ENCODE measurements at places on chromosomes 11 and 22.

GRCh38 chr11:36822829-36823228 lies 224.8 kb upstream of the RAG2 start:
- DNase-seq = no peak

GRCh38 chr11:97574976-97575665 lies 1185.3 kb downstream of the JRKL start:
- DNase-seq = no peak

DNA sequence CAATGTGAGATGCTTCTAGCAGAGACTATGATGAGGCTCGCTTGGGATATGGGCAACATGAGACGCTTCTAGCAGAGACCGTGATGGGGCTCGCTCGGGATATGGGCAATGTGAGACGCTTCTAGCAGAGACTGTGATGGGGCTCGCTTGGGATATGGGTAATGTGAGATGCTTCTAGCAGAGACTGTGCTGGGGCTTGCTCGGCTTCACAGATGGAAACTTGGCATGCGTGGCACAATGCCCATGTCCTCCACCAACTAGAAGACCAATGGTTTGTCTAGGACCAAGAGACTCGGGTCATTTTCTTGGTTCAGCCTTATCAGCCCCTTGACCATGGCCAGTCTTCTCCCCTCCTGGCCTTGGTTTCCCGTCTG lies 7.1 kb downstream of the MYEOV start:
- no peak for DNase-seq

- no peak for DNase-seq
Observed at GRCh38 chr11:100445231-100445735, 241.8 kb upstream of the ARHGAP42 start.

GRCh38 chr11:11584530-11584810 lies 37.3 kb downstream of the GALNT18 start:
- DNase-seq = peak; percentile 87

GRCh38 chr11:34604911-34605310 lies 16.0 kb upstream of the EHF start:
- DNase-seq = no peak

DNA sequence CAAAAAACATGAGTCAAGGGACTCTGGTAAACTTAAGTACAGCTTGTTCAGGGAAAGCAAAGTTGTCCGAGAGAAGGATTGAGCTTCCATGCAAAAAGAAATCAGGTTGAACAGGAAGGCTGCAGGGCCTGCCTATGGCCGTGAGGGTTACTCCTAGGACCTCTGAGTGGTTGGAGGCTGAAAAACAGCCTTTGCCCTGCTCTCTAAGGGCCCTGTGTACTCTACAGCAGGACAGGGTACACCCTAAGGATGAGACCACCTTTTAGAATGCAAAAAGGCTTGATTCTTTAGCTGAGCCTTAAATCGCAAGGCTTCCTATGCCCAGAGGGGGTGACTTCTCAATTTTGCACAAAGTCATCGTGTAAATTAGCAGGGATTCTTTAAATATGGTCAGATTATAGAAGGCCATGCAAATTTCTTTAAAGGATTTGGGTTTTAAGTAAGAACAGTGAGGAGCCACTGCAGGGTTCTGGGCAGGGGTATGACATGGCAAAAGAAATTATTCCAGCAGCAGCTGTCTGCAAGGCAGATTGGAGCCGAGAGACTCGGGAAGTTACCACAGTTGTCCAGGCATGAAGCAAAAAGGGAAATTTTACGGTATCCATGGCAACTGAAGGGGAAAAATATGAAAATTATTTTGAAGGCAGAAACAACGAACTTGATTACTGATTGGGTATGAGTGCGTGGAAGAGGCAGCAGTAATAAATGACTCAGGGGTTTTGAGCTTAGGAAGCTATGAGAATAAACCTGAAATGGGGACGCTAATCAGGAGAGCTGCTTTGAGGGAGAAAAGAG lies 91.8 kb downstream of the FAM76B start:
- DNase-seq = no peak

- DNase-seq = no peak
Observed at GRCh38 chr11:134155946-134156865, 67.6 kb downstream of the NCAPD3 start.

GRCh38 chr11:113626736-113627135 lies 79.4 kb downstream of the TMPRSS5 start:
- no peak for DNase-seq

- DNase-seq = no peak
Observed at GRCh38 chr11:73878771-73879170, 2.0 kb downstream of the PAAF1 start.

DNA sequence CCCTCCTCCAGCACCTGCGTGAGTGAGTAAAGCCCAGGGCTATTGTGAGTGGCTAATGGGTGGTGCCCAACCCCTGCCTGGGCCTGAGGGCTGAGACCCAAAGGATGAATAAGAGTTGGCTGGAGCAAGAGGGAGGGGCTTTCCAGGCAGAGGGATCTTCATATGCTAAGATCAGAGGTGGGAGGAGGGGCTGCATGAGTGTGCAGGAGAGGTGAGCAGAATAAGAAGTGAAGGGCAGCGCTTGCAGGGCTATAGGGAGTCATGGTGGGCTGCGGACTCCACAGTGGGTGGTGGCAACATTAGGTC lies 3.9 kb downstream of the EMID1 start:
- DNase-seq = no peak

DNA sequence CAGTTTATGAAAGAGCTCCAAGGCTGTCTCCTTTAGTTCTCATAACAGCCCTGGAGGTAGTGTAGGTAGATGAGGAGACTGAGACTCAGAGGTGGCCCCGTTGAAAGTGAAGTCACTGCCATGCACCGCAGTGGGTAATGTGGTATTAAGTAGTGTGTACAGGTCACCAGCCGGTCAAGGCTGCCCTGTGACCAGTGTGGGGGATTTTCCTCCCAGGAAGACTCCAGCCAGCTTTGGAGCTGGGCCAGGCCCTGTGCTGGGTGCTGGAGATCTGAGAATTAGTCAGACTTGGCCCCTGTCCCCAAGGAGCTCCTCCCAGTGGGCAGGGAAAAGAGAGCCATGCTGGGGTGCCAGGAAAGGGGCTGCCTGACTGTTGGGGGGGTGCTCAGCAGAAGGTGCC lies 5.3 kb downstream of the OMP start:
- DNase-seq = peak; percentile 52

DNA sequence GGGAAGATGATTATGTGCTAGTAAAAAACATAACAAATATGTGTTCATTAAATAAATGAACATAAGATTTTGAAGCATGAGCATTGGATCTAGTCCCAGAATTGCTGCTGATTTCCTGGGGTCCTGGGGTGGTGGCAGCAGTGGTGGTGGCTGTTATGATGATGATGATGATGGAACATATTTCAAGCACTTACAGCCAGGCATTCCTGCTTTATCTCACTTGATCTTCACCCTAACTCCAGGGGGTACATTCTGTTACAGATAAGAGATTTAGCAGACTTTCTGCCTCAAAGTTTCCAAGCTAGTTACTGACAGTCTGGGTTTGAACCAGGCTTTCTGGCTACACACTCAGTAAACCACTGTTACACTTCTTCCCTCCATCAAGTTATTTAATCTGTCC lies 5.2 kb downstream of the TRAPPC4 start:
- DNase-seq = no peak

DNA sequence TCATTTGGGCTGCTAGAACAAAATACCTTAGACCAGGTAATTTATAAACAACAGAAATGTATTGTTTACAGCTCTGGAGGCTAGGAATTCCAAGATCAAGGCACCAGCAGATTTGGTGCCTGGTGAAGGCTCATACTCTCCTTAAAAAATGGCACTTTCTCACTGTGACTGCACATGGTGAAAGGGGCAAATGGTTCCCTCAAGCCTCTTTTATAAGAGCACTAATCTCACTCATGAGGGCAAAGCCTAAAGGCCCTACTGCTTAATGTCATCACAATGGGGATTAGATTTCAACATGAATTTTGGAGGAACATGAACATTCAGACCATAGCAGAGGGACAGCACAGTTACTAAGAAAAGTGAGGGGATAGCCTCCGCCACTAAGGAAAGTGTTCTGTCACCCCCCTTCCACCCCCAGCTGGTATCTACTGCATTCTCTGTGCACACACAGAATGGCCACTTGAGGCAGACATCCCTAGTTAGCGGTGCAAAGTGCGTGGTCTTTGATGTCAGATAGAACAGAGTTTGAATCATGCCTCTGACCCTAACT lies 47.2 kb upstream of the CEP295 start:
- DNase-seq = no peak

DNA sequence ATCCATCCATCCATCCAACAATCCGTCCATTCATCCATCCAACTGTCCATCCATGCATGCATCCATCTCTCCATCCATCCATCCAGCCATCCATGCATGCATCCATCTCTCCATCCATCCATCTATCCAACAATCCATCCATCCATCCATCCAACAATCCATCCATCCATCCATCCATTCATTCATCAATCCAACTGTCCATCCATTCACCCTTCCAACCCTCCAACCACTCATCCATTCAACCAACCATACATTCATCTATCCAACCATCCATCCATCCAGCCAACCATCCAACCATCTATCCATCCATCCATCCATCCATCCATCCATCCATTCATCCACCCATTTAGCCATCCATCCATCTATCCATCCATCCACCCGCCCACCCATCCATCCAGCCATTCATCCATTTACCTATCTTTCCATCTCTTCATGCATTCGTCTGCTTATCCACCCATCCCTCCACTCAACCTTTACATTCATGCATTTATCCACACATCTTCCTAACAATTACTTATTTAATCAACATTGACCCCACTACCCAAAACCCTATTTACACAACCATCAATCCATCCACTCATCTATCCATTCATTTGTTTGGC lies 12.6 kb downstream of the CACNA1I start:
- DNase-seq = no peak

DNA sequence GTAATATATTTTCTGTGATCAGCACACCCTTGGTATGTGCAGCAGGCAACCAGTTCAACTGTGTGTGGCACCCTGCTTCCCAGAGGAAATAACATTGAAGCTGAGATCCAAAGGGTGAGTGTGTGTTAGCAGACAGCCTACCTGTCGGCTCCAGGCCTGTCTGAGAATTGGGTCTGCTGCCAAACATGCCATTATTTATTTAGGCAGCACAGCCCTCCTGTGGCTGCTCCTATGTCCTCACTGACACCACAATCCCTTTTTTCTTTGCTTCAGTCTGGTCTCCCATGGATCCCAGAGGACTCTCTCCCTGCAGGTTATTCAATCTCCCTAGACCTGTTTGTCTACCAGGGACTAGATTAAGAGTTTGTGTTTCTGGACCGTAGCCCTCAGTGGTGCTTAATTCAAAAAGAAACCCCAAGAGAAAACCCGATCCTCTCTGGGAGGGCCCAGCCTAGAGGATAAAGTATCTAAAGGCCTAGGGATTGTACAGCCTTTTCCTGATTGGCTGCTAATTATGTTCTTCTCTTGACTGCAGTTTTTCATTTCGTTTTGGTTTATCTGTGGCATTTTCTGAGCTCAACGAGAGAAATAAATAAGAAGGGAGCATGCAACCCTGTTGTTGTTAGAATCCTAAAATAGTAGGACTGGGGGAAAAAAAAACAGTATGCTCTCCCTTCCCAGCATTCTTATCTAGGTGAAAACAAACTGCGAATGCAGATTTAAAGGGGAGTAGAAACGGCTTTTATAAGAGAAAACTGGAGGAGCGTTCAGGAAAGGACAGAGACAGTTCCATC lies 24.1 kb downstream of the KCNE3 start:
- DNase-seq = no peak

GRCh38 chr22:27186643-27187042 lies 529.3 kb downstream of the MIAT start:
- DNase-seq = no peak

- no peak for DNase-seq
Observed at GRCh38 chr22:36151006-36151595, 9.5 kb downstream of the APOL3 start.
